ENCODE measurements at places on chromosomes 3 and 15.
A peak's percentile ranks its signal among the peaks of the same experiment; 100 is the strongest.

DNA sequence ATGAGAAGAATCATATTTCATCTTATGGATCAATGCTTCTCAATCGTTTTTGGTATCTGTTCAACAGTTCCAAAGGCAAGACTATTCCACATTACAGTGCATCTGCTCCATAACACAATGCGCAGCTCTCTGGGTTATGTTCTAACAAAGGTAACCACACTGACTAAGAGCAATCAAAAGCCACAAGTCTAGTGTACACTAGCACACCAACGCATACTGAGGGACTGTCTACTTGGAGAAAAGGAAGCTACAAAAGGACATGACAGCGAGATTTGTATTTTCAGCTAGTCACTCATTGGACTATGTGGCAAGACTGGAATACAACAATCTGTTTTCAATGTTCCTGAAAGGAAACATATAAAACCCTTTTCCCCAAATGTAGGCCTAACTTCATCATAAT is 35.8 kb downstream of the SETD2 start:
- DNase-seq = no peak

GRCh38 chr3:150217691-150218090 is 190.4 kb upstream of the TSC22D2 start:
- no peak for DNase-seq

- no peak for DNase-seq
Observed at GRCh38 chr3:148757238-148758215, 59.8 kb downstream of the AGTR1 start.

GRCh38 chr3:151278230-151278629 is at the start of gene P2RY14:
P2RY14 (minus strand) TSS chr3:151278542; CDS start chr3:151214316, 64,226 bp downstream.
- no peak for DNase-seq

DNA sequence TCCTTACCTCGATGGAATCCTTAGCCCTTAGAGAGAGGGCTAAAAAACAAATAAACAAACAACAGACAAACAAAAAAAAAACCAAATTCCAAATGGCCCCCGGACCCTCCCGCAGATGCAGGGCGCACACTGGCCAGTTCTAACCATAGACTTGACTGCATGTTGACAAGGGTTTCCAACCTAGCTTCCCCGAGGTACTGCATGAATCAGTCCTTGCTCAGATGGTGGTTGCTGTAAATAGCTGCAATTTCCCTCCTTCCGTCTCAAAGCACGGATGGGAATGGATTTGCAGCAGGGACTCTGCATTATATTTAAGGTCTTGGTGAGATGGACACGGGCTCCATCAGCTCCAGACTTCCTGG is 162.8 kb downstream of the CD47 start:
- DNase-seq = no peak

DNA sequence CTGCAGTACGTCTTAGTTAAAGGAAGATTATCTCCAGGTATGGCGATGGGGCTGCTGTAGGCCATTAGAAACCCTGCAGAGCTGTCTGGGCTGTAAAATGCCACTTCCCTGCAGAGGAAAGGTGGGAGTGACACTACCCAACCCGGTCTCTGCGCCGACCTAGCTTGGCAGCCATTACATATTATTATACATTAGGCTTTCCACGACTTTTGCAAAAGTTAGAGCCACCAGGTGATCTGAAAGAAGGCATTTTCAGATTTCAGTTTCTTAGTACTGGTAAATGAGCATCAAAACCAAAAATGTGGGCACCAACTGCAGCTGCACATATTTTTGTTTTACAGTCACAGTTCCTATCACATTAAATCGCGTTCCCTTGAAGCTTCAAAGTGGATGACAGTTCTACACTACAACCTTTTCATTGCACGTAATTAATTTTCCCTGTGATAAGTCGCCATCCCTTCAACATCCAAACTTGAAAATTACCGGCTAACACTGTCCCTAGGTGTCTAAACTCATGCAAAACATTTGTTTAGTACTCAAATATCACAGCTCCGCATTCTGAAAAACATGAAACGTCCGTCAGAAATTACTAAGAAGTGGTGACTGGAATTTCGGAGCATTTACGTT is 81.4 kb upstream of the CHD2 start:
- DNase-seq = no peak

DNA sequence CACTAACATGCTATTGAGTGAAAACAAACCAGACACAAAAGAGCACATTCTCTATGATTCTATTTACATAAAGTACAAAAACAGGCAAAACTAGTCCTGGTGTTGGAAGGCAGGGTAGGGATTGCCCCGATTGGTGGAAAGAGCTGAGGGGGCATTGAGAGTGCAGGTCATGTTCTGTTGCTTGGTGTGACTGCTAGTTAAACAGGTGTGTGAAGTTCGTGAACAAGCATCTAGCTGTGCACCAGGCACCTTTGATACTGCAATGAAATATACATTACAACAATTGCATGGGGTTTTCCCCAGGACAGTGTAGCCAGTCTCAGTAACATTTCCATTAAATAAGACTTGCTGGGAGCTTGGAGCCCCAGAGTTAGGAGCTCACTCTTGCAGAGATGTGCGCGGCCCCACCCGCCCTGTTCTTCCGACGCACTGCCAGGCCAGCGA is 26.3 kb upstream of the THRB start:
- no peak for DNase-seq

GRCh38 chr3:13205567-13206143 is 132.4 kb upstream of the IQSEC1 start:
- no peak for DNase-seq

DNA sequence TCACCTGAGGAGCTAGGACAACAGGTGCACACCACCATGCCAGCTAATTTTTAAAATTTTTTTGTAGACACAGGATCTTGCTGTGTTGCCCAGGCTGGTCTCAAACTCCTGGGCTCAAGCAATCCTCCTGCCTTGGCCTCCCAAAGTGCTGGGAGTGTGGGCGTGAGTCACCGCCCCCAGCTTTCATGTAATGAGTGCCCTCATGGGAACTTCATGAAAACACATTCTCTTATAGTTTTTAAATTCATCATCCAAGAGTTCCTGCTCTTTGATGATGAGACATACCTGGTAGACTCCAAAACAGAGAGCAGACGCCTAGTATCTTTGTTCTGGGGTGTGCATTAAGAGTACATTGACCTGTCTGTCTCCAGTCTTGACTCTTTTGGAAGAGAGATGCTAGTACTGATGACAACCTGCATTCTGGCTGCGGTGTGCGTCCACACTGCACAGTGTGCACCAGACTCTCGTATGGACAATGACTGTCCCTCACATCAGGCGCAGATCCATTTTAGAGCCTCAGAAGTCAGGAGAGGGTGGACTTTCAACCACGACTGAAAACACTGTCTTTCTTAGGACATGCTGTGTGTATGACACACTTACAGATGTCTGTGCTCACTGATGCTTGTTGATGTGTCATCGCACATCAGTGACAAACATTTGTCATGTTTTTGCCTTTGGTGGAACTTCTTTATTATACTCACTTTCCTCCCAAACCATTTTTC is 2.0 kb downstream of the NRROS start:
- DNase-seq = peak; percentile 49

GRCh38 chr3:77323626-77324025 is 283.7 kb downstream of the ROBO2 start:
- no peak for DNase-seq

- DNase-seq = no peak
Observed at GRCh38 chr15:83062768-83063180, 4.3 kb downstream of the BTBD1 start.

DNA sequence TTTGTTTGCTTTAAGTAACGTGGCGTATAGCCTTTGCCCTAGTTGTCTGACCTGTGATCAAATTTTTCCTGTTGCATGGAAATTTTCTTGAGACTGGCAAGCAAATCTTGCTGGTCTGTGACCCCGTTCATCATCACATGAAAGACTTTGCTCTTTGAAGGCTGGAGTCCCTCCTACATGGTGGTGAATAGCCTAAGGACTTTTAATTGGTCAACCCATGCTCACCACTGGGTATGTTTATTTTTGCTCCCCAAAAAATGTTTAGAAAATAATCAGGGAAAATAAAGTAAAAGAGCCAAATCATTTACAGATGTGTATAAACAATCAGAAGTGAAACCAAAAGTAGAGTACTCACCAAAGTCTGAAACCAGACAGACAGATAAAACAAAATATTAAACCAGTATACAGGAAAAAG is 1075.3 kb upstream of the ALCAM start:
- no peak for DNase-seq

GRCh38 chr15:101091080-101092017 is 160.5 kb downstream of the CHSY1 start:
- no peak for DNase-seq

DNA sequence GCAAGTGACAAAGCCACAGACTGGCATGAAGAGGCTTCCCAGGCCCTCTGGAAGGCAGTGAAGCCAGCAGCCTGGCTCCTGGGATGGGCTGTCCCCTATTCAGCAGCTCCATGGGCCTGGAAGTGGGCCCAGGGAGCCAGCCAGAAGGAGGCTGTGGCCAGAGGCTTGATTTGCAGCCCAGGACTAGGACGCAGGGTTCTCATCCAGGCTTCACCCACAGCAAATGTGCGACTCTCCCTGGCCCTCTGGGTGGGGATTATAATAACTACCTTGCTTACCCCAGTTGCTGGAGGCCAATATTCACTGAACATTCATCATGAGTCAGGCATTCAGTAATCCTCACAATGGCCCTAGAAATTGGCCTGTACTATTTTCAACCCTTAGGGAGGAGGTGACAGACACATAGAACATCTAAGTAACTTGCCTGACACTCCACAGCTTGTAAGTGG is 24.6 kb upstream of the SRP14 start:
- no peak for DNase-seq

DNA sequence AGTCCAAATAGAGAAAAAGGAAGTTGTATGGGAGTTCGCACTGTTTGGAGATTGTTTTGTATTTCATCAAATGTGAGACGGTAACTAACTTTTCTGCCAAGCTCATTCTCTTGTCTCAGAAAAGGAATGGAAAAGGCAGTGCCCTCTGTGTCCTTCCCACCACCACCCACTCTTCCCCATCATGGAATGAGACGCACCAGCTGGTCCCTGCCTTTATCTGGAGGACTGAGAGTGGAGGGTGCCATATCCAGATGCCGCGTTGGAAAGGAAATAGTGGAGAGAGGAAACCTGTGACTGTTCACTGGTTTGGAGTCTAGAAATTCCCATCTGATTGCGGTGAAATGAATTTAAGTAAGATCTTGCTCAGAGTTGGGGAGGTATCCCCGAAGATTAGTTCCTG is 3.7 kb upstream of the CCK start:
- DNase-seq = no peak

DNA sequence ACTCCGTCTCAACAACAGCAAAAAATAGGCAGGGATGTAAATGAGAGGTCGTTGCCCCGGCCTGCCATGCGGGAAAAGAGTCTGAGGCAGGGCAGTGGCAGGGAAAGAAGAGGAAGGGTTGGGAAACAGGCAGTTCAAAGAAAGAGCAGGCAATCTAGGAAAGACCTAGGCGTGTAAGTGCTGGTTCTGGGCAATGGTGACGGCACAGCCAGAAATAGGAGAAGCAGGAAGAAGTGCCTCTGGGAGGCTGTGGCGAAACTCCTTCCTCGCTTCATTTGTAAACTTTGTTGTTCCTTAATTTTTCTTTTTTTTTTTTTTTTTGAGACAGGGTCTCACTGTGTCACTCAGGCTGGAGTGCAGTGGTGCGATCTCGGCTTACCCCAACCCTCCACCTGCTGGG is 4.3 kb downstream of the SLC51A start:
- DNase-seq = no peak

DNA sequence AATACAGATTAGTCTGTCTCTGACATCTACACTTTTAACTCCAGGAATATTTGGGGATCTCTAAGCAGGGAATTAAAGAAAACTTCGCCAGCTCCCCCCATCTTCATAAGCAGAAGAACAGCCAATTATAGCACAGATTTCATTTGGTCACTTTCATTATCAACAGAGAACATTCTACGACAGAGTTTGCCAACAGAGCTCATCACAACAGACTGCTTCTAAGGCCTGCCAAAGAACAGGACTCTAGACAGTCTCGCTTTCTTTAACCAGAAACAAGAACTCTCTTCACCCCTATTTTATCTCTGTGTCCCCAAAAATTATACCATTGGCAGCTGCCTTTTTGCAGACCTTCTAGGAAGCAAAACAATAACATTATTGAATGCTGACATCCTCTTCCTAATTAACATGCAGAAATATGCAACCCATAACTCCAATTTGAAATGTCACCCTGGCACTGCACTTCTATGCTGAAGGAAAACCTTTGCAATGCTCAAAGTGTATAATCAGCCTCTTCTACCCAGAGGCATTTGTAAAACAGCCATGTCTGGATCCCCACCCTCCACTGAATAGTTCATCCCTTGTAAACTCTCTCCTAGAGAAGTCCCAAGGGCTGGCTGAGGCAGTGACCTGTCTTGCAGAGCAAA is 552.8 kb downstream of the MAGI1 start:
- no peak for DNase-seq

GRCh38 chr3:24394754-24395153 is 99.9 kb downstream of the THRB start:
- DNase-seq = no peak

Measured in T-helper 1 cell (primary cell).